T-helper 9 cell (primary cell): ENCODE measurements at places on chromosomes 12 and 14.

- no peak for DNase-seq
Observed at GRCh38 chr14:95487669-95488084, 28.8 kb downstream of the SYNE3 start.

DNA sequence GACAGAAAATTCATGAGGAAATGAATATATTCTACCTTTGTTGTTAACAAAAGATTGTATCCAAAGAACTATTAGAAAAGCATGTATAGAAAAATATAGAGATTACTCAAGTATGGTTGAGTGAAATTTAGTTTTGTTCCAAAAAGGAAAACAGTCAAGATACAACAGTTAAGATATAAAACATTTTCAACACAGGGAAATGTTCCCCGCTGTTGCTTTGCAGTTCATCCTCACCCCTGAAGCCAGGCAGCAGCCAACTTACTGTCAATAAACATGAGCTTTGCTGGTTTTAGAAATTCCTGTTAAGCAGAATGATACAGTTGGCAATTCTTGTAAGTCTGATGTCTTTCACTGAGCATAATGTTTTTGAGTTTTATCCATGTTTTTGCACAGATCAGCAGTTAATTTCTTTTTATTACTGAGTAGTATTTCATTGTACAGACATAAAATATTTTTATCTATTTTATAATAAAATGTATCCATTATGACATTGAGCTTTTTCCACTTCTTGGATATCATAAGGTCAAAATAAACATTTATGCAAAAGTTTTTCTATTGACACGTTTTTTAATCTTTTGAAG, 1.2 kb upstream of the CLEC2B start:
- DNase-seq: no peak

- DNase-seq: no peak
Observed at GRCh38 chr12:54352022-54352531, 12.2 kb downstream of the GPR84 start.

DNA sequence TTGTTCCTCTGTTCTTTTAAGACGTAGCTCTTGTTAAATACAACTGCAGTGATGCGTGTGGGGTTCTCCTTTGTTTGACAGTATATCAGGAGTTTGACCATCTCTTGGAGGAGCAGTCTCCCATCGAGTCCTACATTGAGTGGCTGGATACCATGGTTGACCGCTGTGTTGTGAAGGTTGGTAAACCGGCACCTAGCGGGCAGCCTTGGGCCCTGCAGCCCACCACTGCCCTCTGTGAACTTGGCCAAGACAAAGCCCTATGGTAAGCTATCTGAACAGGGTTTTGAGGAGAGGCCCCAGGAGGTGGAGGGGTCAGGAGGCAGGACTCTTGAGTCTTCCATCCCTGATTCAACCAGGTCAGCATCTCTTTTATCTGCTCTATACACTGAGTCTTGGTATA, 54.6 kb upstream of the RIC8B start:
- DNase-seq: no peak

DNA sequence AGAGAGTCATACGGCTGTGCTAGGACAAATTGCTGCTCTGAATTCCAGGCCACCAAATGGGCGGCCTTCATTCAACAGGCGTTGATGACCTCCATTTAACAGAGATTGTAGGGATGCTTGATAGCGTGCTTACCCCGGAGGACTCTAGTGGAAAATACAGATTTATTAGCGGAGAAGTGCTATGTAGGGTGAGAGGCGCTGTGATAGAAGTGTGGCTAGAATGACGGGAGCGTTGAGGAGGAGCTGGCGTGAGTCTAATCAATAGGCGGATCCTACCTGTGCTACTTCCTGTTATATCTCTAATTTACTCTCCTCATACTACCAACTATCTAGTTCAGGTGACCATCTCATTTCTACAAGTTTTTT, 668 bp downstream of the MRPS35 start:
- DNase-seq: no peak

DNA sequence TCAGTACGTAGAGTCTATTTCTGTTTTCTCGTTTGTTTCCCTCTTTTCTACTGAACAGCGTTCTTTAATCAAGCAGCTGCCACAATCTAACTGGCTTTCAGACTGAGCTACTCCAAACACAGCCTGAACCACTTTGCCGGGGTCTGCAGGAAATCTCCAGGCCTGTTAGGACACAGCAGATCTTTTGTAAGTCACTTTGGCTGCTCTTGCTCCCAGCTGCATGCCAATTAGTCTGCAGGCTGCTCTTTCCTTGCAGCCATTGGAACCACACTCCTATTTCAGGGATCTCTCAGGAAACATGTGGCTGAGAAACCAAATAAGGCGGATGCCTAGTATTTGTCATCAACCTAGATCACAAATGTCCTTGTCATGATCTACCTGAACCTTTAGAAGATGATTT, 73.6 kb downstream of the TMTC1 start:
- no peak for DNase-seq
